ENCODE measurements at places on chromosomes 16 and 17.

GRCh38 chr17:828761-829160 is 46.6 kb downstream of the MRM3 start:
- no peak for DNase-seq

DNA sequence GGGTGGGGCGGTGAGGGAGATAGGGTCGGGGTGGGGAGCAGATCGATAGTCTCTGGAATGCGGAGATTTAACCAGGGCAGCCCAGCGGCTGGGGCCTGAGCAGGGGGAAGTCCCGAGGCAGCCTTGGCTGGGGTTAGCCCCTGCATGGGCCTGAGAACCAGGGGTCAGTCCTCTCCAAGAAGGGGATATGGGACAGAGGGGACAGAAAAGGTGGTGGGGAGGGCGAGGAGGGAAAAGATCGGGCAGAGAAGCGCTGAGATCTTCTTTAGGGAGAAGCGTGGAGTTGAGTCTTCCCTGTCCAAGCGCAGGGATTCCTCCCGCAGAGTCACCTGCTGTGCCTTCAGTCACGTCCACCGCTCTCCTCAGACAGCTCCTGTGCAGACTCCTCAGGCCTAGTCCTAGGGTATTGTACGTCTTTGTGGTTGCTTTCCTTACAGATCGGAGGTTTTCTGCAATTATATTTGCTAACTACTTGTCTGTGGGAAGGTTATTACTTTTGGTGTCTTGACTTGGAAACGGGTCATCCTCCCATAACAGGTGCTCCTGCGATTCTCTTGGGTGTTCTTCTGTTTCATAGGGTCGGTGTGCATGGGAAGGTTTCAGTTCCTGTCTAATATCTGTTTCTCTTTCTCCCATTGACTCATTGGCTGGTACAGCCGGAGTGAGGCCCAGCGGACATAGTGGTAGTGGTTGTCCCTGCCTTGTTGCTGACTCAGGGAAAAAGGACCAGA is 952 bp downstream of the CD300A start:
- DNase-seq = peak; percentile 82

DNA sequence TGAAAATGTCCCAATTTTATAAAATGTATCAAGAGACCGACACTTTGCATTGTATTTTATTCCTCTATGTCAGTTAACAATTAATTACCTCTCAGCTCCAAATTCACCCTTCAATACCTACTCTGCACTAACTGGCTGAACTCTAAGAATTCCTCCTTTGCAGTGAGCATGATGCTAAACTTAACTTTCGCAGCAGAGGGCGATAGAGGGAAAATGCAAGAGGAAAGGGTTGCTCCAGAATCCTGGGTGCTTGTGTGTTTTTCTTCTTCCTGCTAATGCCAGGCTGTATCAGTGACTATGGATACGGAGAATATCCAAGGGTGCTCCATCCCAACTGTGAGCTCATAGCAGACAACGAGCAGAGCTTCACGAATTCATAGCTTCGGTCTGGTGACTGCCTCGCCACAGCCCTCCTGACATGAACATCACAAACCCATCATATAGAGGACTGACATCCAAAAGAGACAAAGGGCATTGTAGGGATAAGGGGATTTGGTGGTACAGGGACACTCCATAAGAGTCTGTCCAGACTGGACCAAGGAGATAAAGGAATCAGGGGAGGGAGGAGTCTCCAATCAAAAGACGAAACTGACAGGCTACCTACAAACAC is 172.9 kb downstream of the STX8 start:
- peak; percentile 47 for DNase-seq

GRCh38 chr16:30621765-30622164 is 11.6 kb upstream of the ZNF689 start:
- DNase-seq = no peak

DNA sequence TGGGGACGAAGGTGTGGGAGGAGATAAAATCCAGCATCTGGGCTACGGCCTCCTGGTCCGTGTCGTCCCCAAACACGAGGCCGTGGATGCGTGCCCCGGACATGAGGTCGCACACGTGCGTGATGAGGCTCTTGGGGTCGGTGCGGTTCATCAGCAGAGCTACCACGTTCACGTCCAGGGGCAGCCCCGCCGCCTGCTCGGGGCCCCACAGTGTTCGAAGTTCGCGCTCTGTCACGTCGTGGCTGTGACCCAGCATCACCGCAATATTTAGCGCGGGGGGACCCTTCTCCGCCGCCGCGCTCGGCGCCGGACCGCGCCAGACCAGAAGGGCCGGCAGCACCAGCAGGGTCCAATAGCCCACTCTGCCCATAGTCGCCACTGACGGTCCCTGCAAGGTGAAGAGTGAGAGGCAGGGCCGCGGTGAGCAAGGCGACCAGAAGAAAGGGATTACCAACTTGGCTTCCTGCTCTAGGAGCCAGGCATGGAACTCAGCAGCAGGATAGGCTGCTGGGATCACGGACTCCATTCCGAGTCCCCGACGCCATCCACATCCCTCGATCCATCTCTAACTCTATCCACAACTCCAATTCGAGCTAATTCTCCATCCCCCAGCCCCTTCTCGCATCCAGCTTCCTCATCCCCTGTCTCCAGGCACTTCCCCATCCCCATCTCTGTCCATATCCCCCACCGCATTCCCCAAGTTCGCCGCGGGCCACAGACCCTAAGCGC is 2.0 kb downstream of the GRIN2A start:
- peak; percentile 18 for DNase-seq

DNA sequence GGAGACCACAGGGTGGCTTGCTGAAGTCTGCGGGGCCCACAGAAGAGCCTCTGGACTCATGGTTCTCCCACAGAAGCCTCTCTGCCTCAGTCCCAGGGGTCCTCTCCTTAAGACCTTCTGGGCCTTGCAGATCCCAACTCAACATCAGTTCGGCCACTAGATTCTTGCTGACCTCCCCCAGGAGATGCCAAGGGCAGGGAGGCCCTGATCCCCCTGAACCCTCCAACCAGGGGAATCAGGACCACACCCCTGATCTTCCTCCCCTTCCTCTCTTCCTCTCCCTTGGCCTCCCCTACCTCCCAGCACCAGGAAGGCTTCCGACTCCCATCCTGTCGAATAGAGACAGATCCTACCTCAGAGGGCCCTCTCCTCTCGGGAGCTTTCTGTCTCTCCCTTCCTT is 53.4 kb downstream of the NOS2 start:
- DNase-seq = no peak

GRCh38 chr17:2751491-2751890 is 2.0 kb upstream of the CCDC92B start:
- DNase-seq = no peak

DNA sequence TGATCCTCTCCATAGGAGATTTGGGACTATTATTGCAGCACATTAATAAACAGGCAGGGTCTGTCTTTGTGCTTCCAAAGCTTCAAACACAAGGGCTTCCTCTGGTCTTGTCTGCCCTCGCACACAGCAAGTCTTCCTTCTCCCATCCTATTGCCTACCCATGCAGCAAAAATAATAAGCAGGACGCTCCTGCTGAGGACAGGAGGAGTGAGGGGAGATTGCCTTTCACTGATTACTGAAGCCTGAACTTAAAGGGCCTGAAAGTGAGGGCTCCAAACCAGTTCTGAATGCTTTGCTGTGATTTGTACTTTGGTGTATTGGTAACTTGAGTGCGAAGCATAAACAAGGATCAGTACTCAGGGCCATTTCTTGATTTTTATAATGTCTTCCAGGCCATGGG is 197.6 kb upstream of the XYLT1 start:
- DNase-seq = no peak

DNA sequence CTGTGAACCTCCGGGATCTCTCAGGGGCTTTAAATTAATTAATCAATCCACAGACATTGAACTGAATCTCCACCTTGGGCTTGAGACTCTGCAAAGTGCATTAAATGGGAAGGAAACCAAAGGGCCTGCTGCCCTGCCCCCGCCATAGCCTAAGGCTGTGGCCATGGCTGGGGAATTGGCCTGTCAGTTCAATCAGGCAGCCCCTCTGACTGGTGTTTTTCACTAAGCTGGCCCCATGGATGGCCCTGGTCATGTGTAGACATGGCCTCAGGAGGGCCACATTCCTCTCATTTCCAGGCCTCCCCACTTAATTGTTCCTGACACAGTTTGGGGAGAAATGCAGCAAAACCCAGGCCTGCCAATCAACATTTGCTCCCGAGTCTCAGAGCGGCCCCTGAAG is 499.8 kb downstream of the WWOX start:
- DNase-seq = no peak

- no peak for DNase-seq
Measured at GRCh38 chr17:68221786-68222185, 26.1 kb upstream of the AMZ2 start.
